ENCODE measurements at places on chromosomes 6 and 20.
A peak's percentile ranks its signal among the peaks of the same experiment; 100 is the strongest.

DNA sequence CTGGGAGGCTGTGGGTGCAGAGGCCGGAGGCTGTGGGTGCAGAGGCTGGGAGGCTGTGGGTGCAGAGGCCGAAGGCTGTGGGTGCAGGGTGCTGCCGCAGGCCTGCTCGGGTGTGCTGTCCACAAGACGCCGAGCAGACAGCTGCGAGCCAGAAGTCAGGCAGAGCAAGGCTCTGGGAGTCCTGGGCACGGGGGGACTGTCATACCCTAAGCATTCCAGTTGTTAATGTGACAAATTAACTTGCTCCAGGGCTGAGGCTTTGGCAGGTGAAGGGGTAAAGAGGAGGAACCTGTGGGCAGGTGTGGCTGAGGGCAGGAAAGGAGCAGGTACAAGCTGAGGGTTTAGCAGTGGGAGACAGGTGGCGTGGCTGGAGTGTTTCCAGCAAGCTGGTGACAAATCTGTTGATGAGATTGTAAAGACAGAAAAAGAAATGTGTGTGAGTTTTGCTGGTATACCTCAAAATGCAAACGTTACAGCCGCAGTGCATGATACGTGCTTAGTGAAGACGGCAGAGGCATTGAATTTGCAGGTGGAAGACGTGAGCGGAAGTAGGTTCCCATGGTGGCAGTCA is 14.2 kb upstream of the ADRM1 start:
- no peak overlapping the region for H3K27ac ChIP-seq
- no peaks in the 10 kb centered on the region for H3K4me1 ChIP-seq
- no peaks in the 10 kb centered on the region for H3K27me3 ChIP-seq
- no peak overlapping the region for H3K4me3 ChIP-seq
- peaks cover 10% of the 10 kb centered on the region for H3K36me3 ChIP-seq

GRCh38 chr6:41938590-41939175 is 2.9 kb downstream of the CCND3 start:
- no peaks in the 10 kb centered on the region for H3K27me3 ChIP-seq
- peaks cover 45% of the 10 kb centered on the region for H3K4me1 ChIP-seq
- peak overlapping the region; percentile 99 for H3K27ac ChIP-seq

- H3K4me1 ChIP-seq = no peaks in the 10 kb centered on the region
- H3K4me3 ChIP-seq = no peak overlapping the region
- H3K36me3 ChIP-seq = no peaks in the 10 kb centered on the region
- H3K27ac ChIP-seq = no peak overlapping the region
- H3K27me3 ChIP-seq = peaks cover 2% of the 10 kb centered on the region
Observed at GRCh38 chr6:112320561-112321318, 26.4 kb upstream of the RFPL4B start.

DNA sequence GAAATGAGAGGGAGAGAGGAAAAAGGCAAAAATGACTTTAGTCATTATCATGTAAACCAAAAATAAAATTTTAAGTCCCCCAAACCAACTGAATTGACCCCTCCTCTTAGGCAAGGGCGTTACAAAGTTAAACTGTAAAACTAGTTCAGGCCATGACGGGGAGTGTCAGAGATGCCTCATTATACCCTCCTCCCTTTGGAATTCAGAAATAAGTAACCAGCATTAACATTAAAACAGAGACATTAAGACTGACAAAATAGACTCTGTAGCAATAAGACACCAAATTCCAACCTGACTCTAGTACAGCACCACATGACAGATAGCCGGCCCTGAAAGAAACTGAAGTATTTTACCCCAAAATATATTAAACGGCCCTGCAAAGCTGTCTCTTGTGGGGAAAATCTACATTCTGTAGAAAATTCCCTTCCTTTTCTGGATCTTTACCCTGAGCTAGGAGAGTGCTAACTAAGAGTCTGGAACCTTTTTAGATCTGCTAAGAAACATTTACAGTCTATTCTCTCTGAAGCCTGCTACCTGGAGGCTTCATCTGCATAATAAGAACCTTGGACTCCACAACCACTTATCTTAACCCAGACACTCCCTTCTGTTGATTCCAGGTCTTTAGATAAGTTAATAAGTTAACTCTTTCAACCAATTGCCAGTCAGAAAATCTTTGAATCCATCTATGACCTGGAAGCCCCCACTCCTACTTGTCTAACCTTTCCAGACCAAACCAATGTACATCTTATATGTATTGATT is 150.7 kb downstream of the PKHD1 start:
- no peaks in the 10 kb centered on the region for H3K4me1 ChIP-seq
- no peaks in the 10 kb centered on the region for H3K36me3 ChIP-seq
- no peak for DNase-seq
- no peaks in the 10 kb centered on the region for H3K27me3 ChIP-seq
- no peak overlapping the region for H3K27ac ChIP-seq
- no peak overlapping the region for H3K4me3 ChIP-seq

- peak overlapping the region; percentile 11 for H3K4me3 ChIP-seq
- peaks cover 89% of the 10 kb centered on the region for H3K4me1 ChIP-seq
- H3K27ac ChIP-seq = peak overlapping the region; percentile 64
- H3K36me3 ChIP-seq = no peaks in the 10 kb centered on the region
- DNase-seq = no peak
- no peaks in the 10 kb centered on the region for H3K27me3 ChIP-seq
Observed at GRCh38 chr6:149332602-149333265, 15.2 kb downstream of the TAB2 start.

GRCh38 chr20:57412347-57413029 is 21.3 kb downstream of the RBM38 start:
- H3K27ac ChIP-seq = no peak overlapping the region
- no peak overlapping the region for H3K4me3 ChIP-seq
- peaks cover 2% of the 10 kb centered on the region for H3K4me1 ChIP-seq
- no peak for DNase-seq

DNA sequence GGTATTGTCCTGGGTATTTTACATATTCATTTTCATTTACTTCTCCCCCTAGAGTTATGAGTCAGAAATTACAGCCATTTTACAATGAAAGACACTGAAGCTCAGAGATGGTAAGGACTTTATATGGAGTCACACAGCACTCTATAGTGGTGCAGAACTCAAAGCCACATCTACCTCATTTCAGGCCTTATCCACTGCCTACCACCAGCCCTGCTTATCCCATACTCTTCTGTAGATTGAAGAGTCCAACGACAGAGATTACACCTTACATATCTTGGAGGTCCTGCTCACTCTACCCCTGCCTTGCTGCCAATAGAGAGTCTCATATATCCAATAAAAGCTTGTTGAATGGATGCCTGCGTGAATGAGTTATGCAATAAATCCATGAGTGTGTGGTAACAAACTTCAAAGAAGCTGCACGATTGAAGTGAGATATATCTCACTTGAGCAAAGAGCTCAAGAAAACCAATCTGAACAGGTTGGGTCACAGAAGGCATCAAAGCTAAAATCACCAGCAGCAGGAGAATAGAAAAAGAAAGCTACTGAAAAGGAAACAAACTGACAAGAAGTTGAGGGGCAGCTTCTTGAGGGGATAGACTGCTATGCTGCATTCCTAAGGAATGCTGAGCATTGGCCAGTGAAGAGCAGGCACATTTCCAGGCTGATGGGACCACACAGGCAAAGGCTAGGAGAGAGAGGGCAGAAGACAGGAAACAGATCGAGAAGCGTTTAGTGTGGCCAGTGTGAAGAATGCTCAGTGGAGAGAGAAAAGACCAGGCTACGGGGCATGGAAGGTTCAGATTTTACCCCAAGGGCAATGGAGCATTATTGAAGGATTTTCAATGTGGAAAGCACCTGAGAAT is 585.6 kb downstream of the DHX35 start:
- no peak overlapping the region for H3K27ac ChIP-seq
- no peaks in the 10 kb centered on the region for H3K4me1 ChIP-seq
- H3K36me3 ChIP-seq = no peaks in the 10 kb centered on the region
- H3K4me3 ChIP-seq = no peak overlapping the region
- H3K27me3 ChIP-seq = no peaks in the 10 kb centered on the region

DNA sequence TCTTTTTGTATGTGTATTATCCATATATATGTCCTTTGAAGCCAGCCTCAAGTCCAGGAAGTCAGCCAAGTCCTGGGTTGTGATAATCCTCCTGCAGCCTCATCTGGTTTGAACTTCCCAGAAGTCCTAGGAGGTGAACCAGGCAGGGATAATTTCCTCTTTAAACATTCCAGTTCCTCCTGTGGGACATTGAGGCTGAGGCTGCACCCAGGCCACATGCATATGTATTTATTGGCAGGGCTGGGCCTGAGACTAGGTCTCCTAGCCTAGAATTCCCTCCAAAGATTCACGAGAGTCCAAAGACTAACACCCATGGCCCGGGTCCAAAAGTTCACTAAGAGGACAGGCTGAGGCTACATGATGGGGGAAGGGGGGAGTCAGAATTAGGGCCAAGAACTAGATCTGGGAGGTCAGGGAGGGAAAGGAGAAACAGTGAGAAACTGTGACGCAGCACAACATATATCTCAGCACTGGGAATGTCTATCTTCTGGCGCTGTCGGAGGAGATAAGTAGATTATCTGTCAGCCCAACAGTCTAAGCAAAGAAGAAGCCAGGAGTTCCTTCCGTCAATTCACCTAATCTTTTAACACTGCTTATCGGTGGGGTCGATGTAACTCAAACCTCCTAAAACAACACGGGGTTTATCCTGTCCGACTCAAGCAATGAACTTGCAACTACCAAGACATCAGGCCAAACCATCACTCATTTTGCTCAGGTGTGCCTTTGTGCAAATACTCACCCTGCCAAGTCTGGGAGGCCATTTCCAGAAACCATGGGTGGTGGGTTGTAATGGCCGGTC is 43.3 kb downstream of the SNX5 start:
- no peaks in the 10 kb centered on the region for H3K4me1 ChIP-seq
- no peaks in the 10 kb centered on the region for H3K36me3 ChIP-seq
- H3K27me3 ChIP-seq = peaks cover 2% of the 10 kb centered on the region
- DNase-seq = no peak

DNA sequence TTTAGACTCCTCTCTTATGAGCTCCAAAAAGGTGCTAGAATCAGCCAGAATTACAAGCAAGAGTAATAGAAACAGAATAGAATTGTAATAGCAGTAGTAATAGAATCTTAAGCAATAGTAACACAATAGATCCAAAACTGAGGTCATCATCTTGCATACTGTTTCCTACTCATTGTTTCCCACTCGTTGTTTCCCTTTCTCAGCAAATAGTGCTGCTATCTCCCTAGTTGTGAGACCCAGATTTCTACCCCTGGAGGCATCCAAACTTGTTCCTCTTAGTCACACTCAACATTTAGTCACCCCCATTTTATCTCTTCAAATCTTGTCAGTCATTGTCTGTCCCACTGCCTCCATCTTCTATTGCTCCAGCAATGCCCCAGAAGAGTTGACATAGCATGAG is 356.9 kb upstream of the MARCKS start:
- DNase-seq = no peak
- H3K27ac ChIP-seq = no peak overlapping the region
- H3K36me3 ChIP-seq = no peaks in the 10 kb centered on the region
- H3K27me3 ChIP-seq = no peaks in the 10 kb centered on the region

GRCh38 chr20:52318651-52319050 is 127.1 kb upstream of the ZFP64 start:
- H3K27ac ChIP-seq = no peak overlapping the region
- peaks cover 8% of the 10 kb centered on the region for H3K4me1 ChIP-seq
- no peak for DNase-seq
- H3K4me3 ChIP-seq = no peak overlapping the region
- no peaks in the 10 kb centered on the region for H3K27me3 ChIP-seq

DNA sequence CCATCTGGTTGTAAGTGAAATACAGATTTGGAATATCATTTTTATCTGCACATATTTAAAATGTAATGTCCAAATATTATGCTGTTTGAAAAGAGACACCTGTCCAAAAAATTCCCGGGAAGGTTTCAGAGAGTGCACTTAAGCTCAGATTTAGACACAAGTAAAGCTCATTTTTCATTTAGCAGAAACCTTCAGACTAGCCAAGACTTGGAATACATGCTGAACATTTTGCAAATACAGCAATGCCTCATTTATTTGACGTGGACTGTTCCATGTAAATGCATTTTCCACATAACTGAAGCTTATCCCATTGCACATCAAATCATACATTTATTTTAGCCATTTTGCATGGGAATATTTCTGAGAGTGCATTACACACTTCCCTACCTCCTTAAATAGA is 280.7 kb downstream of the ZNF217 start:
- peaks cover 8% of the 10 kb centered on the region for H3K4me1 ChIP-seq
- H3K27ac ChIP-seq = no peak overlapping the region
- H3K36me3 ChIP-seq = peaks cover 18% of the 10 kb centered on the region
- no peak overlapping the region for H3K4me3 ChIP-seq
- H3K27me3 ChIP-seq = no peaks in the 10 kb centered on the region

GRCh38 chr20:32585011-32585585 is at the start of gene NOL4L:
TSS of gene NOL4L (minus strand) at chr20:32585333. CDS start at chr20:32584890, 443 bp downstream.
- H3K4me3 ChIP-seq = peak within 1 kb of the TSS; percentile 74
- peaks cover 33% of the 10 kb centered on the region for H3K4me1 ChIP-seq
- peak; percentile 57 for DNase-seq
- H3K27me3 ChIP-seq = no peaks in the 10 kb centered on the region

DNA sequence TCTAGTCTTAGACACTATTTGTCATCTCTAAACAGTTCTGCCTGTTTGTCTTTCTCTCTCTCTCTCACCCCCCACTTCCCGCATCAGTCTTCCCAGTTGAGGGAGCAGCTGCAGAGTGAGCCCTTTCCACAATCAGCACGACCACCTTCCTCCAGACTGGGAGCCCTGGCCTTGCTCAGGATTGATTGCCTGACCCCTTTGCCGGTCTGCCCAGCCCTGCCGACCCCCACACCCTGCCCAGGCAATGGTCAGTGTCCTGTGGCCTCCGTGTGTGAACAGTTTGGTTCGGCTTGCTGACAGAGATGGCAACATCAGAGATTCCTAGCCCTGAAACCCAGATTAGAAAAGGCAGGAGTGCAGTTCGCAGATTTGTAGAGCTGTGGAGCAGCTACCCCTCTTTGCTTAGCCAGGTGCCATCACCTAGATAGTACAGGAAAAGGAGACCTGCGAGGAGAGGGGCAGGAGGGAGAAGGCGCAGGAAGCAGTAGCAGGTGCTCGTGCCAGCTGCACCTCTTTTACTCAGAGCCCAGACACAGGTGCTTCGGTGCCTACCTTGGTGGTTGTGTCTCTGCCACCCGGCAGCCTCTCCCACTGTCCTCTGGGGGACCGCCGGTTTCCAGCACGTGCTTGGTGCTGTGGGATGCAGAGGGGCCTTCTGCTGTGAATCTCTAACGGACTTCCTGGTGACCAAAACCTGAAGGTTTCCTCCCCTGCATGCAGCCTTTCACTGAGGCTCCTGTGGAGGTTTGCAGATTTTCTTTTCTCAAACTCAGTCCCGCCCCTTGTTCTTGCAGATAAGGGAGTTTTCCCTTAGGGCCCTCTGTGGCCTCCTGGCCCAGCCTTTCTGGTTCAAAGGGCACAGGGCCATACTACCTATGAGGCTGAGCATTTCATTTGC is 92.4 kb downstream of the SCML4 start:
- peak overlapping the region; percentile 86 for H3K27ac ChIP-seq
- H3K4me3 ChIP-seq = peak overlapping the region; percentile 80
- DNase-seq = peak; percentile 43
- H3K36me3 ChIP-seq = peaks cover 7% of the 10 kb centered on the region
- H3K4me1 ChIP-seq = peaks cover 74% of the 10 kb centered on the region
- H3K27me3 ChIP-seq = no peaks in the 10 kb centered on the region

DNA sequence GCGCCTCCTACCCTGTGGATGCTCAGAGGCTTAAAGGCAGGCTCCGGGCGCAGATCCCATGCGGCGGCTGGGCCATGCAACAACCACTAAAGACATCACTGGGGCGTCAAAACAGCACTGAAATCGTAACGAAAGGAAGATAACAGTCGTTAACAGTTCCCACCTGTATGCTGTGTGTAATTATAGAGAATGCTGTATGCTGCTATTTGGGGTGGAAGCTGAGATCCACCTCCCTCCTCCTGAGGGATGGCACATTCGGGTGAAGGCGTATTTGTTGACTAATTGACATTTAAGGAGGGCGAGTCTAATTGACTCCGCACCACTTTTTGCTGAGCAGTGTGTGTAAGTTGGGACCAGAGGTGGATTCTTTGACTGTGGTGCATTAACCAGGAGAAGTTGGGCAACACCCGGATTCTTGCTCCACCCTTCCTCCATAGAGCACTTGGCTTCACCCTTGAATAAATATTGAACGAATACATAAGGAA is 687 bp downstream of the SLC35A1 start:
- H3K4me1 ChIP-seq = peaks cover 15% of the 10 kb centered on the region
